Left ventricle myocardium inferior (tissue), 1 donor: ENCODE measurements at places on chromosomes 11 and 22. TPM values are rescaled to one million over a fixed set of nuclear protein-coding genes. Genes with fewer than 3 reads are reported as not detected.

The HTR3A gene
- total RNA-seq, result not detected

The PKP3 gene
- 0.52 TPM for total RNA-seq

The TSPAN18 gene
- total RNA-seq, result 129 TPM

The PITPNB gene
- 60.0 TPM for total RNA-seq

The SCYL1 gene
- total RNA-seq, result 60.2 TPM

The OR8A1 gene
- total RNA-seq, result not detected

The ZBED4 gene
- total RNA-seq, result 4.1 TPM

The DEUP1 gene
- total RNA-seq, result not detected

The APOC3 gene
- total RNA-seq, result not detected

The TAF10 gene
- total RNA-seq, result 106 TPM

The LDLRAD3 gene
- total RNA-seq, result 1.0 TPM

The MRGPRF gene
- total RNA-seq, result 3.9 TPM

The OVCH2 gene
- total RNA-seq, result not detected

The CD82 gene
- 49.6 TPM for total RNA-seq

The KRTAP5-10 gene
- total RNA-seq, result not detected

The OR5D13 gene
- total RNA-seq, result not detected

The RASL10A gene
- total RNA-seq, result 1.4 TPM

The NCAM1 gene
- 332 TPM for total RNA-seq

The SELENOO gene
- 15.0 TPM for total RNA-seq

The PHOX2A gene
- total RNA-seq, result not detected

The MOV10L1 gene
- total RNA-seq, result 0.49 TPM

The TYMP gene
- total RNA-seq, result 11.6 TPM

GRCh38 chr22:41656556-41656955 lies 32.1 kb downstream of the SNU13 start:
- no peak for DNase-seq

DNA sequence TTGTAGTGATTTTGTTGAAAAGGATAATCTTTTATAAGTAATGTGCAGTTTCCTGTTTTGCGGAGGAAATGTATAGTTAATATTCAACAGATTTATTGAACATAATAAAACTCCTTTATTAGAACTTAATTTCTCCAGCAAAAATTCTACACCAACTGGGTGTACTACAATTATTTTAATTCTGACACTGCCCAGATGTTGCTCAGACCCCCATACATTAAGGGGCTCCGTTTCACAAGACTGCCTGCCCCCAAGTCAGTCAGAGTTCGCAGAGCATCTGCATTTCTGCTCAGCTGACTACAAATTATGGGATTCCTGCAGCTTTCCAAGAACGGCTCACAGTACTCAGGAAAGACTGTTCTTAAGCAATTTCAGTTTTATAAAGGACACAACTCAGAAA lies 6.2 kb downstream of the CEP57 start:
- no peak for DNase-seq

DNA sequence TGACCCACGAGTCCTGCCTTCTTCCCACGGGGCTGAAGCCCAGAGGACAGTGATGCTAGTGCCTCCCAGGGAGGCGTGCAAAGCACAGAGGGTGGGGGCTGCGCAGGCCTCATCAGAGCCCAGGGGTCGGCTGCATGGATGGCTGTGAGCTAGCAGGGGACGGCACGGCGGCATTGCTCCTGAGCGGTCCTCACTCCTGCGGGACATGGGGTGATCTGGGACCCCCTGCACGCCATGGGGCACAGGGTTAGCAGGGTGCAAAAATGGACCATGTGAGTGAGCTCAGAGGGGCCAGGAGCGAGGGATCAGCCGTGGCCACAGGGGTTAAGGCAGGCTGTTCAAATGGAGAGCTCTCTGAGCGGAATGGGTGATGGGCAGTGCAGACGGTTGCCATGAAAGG lies 138.3 kb downstream of the SNX19 start:
- DNase-seq, result no peak

DNA sequence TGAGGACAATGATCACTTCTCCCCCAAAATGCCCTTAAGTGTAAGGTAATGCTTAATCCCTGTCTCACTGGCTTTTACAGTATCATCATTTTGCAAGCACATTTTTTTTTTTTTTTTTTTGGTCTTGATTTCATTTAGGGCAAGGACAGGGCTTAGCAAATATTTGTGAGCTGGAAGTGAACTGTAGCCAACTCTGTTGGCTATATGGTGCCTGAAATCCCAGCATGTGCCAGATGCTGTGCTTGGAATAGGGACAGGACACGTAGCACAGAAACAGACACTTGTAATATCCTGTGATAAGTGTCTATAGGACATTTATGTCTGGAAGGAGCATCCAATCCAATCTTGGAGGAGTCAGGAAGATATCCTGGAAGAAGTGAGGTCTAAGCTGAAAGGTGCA lies 198.3 kb downstream of the NAV2 start:
- DNase-seq, result no peak

- no peak for DNase-seq
Observed at GRCh38 chr11:2393941-2394817, 6.4 kb upstream of the TSSC4 start.

GRCh38 chr22:38751422-38752346 lies 4.1 kb downstream of the SUN2 start:
- DNase-seq, result peak; percentile 41

DNA sequence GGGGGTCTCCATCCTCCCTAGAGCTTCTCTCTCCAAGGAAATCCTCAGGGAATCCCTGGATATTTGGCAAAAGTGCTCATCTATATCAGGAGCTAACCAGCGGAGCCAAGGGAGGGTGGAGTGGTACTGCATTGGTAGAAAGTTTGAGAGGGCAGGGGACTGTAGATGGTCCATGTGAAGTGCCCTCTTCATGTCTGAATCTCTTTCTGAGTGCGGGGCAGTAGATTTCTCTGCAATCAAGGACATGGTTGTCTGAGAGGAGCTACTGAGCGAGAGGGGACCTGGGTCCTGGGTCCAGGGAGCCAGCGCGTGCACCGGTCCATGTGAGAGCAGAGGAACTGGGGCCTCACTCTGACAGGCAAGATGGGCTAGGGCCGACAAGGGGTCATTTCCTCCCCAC lies 701 bp downstream of the DIXDC1 start:
- DNase-seq, result no peak

DNA sequence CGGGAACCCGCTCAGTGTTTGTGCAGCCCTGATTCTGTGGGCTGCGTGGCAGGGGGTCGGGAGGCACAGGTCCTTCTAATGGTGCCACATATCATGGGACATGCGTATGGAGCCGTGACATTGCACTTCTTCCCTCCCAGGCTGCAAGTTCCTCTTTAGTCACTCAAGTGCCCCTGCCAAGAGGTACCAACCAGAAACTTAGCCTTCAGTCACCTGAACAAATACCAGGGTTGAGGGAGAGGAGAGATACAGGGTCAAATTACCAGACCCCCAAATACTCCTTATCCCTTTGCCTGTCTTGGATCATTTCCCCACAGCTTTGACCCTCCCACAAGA lies 209.1 kb downstream of the BUD13 start:
- no peak for DNase-seq

GRCh38 chr11:79062814-79063762 lies 377.7 kb downstream of the TENM4 start:
- no peak for DNase-seq

DNA sequence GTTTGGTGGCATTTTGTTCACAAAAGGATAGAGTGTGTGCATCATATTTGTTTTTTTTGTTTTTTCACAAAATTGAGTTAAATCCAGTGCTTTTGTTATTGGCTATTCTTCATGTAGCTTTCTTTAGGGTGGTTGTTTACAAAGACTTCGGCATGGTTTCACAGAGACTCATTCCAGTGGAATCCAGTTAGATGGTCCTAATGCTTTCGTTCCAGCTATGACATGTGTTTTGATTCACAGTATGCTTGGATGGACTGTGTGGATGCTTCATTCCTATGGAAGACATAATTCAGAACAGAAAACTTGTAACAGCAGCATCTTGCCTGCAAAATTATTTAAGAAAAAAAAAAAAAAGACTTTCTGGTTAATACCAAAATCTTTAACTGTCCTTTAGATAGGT lies 97.9 kb downstream of the PDHX start:
- DNase-seq, result no peak

DNA sequence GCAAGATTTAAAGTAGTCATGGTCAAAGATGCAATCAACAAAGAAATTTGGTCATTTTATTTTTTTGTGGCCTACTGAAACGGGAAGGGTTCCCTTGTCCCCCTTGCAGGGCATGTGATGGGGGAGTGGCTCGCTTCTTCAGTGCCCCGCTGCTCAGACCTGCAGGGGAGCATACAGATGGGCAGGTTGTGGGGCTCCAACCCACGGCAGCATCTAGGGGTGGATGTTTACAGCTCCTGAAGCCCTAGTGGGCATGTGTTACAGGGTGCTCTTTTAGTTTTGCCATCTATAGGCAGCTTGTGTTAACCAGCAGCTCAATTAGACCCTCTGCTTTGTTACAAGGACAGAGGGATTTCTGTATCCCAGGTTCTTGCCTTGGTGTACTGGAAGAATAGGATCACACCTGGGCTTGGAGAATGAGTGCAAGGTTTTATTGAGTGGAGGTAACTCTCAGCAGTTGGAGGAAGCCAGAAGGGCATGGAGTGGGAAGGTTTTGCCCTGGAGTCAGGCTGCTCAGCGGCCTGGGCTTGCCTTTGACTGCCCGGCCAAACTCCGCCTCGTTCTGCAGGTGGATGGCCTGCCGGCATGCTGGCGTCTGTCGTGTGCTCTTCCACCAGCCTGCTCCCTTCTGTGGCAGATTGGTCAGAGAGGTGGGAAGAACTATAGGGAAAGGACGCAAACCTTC lies 9.4 kb downstream of the GSTP1 start:
- no peak for DNase-seq

GRCh38 chr11:84292006-84292405 lies 1005.8 kb upstream of the CCDC90B start:
- no peak for DNase-seq

DNA sequence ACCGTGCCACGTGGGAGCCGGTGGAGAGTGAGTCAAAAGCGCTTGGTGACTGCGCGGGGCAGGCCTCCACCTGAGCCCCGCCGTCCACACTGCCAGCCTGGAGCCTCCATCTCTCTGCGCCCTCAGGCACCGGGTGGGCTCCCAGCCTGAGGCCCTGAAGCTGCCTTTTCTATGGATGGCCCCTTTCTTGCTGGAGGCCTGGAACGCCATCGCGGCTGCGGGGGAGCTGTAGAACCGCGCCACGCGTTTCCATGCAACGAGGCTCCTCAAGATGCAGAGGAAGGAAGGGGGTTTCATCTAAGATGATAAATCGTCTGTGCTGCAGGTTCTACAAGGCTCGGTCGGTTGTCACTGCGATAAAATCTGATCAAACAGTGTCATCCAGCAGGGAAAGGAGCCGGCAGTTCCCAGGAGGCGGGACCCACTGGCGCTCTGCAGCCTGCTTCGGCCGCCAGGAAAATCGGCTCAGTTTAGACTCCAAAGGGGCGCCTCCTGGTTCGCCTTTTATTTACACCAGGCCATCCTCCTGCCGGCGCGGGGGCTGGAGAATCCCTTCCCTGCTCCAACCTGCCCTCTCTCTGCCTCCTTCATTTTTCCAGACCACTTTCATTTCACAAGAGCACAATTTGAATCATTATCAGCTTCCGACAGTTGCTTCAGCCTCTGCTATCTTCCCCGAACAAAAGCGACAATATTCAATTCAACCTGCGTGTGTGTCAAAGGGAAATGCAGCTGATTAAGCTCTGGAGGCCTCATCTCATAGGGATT lies 624.4 kb downstream of the BRD1 start:
- DNase-seq, result no peak

GRCh38 chr22:27185760-27186302 lies 528.4 kb downstream of the MIAT start:
- DNase-seq, result no peak

- peak; percentile 83 for DNase-seq
Observed at GRCh38 chr22:36331912-36332622, 55.7 kb downstream of the MYH9 start.

DNA sequence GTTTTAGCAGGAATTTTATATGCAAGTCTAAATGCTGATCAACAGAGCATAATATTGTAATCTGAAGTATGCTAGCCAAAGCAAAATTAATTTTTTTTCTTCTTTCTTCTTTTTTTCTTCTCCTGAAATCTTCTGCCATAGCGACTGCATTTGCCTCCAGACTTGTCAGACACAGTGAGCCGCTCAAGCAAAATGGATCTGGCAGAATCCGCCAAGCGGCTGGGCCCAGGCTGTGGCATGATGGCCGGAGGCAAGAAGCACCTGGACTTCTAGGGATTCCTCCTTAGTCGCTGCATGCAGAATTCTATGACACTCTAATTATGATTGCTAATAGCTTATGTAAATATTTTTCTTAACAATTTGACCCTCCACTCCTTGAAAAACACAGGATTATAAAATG lies 27.9 kb downstream of the PAX6 start:
- DNase-seq, result no peak

DNA sequence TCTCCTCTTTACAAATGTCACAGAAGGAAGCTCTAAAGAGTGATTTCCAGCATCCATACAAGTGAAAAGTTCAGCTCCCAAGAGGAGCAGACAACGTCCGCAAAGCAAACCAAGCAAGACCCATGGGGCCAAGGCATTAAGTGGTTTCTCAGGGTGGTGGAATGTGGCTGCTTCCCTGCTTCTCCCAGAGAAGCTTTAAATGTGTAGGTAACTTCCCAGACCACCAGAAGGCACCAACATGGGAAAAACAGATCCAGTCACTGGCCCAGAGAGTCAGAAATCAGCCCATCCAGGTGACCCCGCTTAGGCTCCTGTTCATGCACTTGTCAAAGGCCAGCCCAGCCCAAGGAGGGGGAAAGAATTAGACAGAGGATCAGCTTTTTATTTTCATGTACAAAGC lies 13.3 kb upstream of the PHF21A start:
- no peak for DNase-seq

DNA sequence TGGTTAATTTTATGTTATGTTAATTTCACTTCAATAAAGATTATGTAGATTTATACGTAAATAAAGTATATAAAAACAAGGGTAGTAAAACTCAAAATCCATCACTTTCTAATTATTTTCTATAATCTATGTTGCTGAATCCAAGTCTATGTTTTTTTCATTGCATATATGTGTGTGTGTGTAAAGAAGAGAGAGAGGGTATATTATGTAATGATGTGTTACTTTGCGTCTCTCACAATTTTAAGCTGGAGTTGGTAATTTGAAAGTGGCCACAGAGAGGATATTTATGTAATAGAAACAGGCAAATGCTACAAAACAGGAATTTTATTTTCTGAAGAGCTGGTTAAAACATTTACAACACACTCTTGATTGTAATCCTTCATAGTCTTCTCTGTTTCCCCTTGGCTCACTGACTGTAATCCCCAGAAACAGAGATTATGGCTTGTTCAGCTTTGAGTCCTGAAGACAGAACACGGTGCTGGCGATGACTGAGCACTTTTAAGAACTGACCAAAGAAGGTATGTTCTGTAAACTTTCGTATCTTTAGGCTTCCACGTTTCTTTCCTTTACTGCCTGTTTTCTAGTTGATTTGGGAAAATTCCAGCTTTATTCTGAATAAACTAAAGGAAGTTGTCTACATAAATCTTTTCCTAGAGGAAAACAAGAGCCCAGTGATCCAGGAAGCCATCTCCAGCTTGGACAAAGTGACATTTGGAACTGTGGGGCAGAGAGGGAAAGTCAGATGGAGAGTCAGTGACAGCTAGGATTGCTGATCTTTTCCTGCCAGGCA lies 43.6 kb downstream of the OR2AG2 start:
- DNase-seq, result no peak
